ENCODE measurements at places on chromosomes 13 and 19. TPM values are rescaled to one million over a fixed set of nuclear protein-coding genes. Genes with fewer than 3 reads are reported as not detected.
A peak's percentile ranks its signal among the peaks of the same experiment; 100 is the strongest.

- H3K36me3 ChIP-seq = no peaks in the 10 kb centered on the region
- H3K4me3 ChIP-seq = no peak overlapping the region
- DNase-seq = no peak
- no peaks in the 10 kb centered on the region for H3K4me1 ChIP-seq
- H3K27ac ChIP-seq = no peak overlapping the region
Observed at GRCh38 chr19:45324349-45324907, 1.8 kb upstream of the CKM start.

DNA sequence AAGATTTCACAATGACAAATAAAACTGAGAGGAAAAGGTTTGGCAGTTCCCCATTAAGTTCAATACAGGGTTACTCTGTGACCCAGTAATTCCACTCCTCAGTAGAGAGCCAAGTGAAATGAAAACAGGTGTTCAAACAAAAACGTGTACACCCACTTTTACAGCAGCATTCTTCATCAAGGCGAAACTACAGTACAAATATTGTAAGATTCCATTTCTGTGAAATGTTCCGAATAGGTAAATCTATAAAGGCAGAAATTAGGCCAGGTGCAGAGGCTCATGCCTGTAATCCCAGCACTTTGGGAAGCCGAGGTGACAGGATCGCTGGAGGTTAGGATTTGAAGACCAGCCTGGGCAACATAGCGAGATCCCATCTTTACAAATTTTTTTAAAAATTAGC is 8.9 kb upstream of the GDF15 start:
- H3K4me3 ChIP-seq = no peak overlapping the region
- no peaks in the 10 kb centered on the region for H3K36me3 ChIP-seq
- H3K27me3 ChIP-seq = no peaks in the 10 kb centered on the region

DNA sequence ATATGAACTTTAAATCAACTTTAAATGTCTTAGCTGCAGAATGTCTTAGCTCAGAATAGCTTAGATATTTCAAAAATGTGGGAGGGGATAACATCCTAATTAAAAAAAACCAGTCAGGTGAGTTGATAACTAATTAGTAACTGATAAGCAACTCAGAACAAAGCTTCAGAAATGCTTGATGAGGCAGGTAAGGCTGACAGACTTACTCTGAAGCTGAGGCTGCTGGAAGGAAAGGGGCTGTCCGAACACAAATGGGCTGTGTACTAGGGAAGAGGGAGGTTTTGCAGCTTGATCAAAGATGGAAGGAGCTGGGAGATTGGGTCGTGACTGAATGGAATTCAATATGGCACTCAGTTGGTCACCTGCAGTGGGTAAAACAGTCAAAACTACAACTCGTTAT is 91.2 kb upstream of the FBXL3 start:
- H3K27me3 ChIP-seq = no peaks in the 10 kb centered on the region
- H3K4me1 ChIP-seq = peaks cover 8% of the 10 kb centered on the region
- no peak overlapping the region for H3K27ac ChIP-seq
- peaks cover 36% of the 10 kb centered on the region for H3K36me3 ChIP-seq
- DNase-seq = no peak

- H3K4me1 ChIP-seq = no peaks in the 10 kb centered on the region
- peak; percentile 73 for DNase-seq
- no peak overlapping the region for H3K27ac ChIP-seq
Observed at GRCh38 chr19:4327252-4327876, 11.3 kb downstream of the STAP2 start.

GRCh38 chr13:25753976-25754375 is 297.8 kb downstream of the SHISA2 start:
- no peak for DNase-seq
- peaks cover 3% of the 10 kb centered on the region for H3K4me1 ChIP-seq
- no peak overlapping the region for H3K4me3 ChIP-seq

DNA sequence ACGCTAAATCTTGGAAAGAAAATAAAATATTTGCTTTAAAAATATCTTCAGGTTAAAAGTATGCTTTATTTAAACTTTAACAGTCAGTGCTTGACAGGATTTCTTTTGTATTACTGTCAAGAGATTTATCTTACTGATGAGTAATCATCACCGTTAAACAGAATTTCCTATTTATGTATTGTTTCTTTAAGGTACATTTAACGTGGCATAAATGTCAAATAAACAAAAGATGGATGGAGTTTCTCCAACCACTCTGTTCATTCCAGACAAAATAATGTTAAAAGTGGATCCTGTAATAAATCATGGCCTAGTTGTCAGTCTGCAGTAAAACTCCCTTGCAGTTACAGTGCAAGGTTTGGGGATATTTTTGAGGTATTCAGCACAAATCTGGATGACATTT is 298.3 kb downstream of the DIAPH3 start:
- H3K4me1 ChIP-seq = 0 out of 2 replicates have a peak, but pooled peaks cover 3% of the 10 kb centered on the region
- H3K4me3 ChIP-seq = no peak overlapping the region
- no peak overlapping the region for H3K27ac ChIP-seq
- H3K27me3 ChIP-seq = no peaks in the 10 kb centered on the region

GRCh38 chr13:39692660-39693438 is 37.4 kb downstream of the COG6 start:
- H3K4me1 ChIP-seq = 0 out of 2 replicates have a peak, but pooled peaks cover 6% of the 10 kb centered on the region
- no peak overlapping the region for H3K27ac ChIP-seq
- H3K36me3 ChIP-seq = peaks cover 24% of the 10 kb centered on the region
- DNase-seq = peak; percentile 4
- H3K4me3 ChIP-seq = no peak overlapping the region
- H3K27me3 ChIP-seq = no peaks in the 10 kb centered on the region

- no peak overlapping the region for H3K27ac ChIP-seq
- H3K4me1 ChIP-seq = peaks cover 49% of the 10 kb centered on the region
- no peak for DNase-seq
- no peak overlapping the region for H3K4me3 ChIP-seq
- no peaks in the 10 kb centered on the region for H3K36me3 ChIP-seq
Observed at GRCh38 chr13:98504371-98504963, 72.4 kb downstream of the STK24 start.

Gene BRME1
- total RNA-seq = 0.11 TPM

DNA sequence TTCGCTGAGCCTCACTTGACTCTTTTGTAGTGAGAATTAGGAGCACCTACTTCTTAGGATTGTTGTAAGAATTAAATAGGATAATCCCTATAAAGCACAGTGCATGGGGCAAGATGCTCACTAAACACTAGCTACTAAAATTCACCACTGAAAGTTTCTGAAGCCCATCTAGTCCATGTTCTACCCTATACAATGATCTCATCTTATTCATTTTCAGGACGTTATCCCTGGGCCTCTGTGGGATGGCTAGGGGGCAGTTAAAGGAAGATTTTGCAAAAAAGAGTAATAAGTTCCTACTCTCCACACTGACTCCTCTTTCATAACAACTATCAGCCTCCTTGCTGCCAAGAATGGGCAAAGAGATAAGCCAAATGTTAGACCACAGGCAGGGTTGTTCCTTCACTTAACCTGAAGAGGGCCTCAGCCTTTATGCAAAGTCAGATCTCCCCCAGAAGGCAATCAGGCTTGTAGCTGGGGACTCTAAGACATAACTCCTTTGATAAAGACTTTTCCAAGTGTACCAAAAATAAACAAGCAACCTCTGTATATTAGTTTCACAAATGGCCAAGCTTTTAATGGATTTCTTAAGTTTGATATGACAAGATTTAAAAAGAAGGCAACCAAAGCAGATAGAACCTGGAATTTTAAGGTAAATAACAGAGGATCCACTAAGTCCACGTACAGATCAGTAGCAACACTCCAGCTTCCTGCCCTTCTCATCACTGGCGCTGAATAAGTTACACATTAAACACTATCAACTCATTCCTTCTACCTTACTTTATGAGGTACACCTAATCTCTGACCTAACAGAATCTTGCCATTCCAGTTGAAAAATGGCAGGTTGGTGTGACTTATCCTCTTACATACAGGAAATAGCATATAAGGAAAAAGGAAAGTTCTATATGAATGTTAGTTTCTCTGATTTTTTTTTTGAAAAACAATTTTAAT is 44.4 kb downstream of the ELF1 start:
- H3K4me1 ChIP-seq = peaks cover 7% of the 10 kb centered on the region
- H3K27ac ChIP-seq = no peak overlapping the region
- no peak overlapping the region for H3K4me3 ChIP-seq
- H3K36me3 ChIP-seq = no peaks in the 10 kb centered on the region

Gene AP1M2
- not detected for total RNA-seq

Gene CNOT3
- total RNA-seq = 12.6 TPM

Gene NPAS1
- total RNA-seq = 10.6 TPM

DNA sequence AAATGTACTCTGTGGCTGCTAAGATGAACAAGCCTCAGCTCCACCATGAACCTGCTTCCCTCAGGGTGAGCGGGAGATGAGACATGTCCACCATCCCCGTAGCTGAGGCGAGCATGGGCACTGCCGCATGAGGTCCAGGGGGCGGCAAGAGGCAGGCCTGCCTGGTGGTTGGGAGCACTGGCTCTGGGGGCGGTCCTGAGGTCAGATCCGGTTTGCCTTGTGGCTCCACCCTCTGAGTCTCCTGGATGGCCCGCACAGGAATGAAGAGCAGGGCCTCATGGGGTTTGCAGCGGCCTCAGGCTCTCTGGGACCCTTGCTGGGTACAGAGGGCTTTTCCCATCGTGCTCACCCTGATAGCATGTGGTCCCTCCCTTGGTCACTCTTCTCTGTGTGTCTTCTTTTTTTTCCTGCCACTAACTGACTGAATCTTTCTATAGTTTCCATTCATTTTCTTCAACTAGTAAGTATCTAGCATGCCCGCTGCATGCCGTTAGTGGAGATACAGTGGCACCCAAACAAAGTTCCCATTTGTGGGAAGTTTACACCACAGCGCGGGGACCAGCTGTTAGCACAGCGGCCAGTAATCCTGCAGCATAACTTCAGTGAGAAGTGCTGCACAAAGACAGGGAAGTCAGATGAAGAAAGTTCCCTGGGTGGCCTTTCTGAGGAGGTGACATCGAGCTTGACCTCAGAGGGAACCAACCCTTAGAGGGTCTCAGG is 37.3 kb downstream of the CAPN12 start:
- H3K4me1 ChIP-seq = peaks cover 7% of the 10 kb centered on the region
- peak overlapping the region; percentile 4 for H3K27ac ChIP-seq
- peaks cover 56% of the 10 kb centered on the region for H3K36me3 ChIP-seq
- H3K27me3 ChIP-seq = no peaks in the 10 kb centered on the region

Gene LRRC63
- not detected for total RNA-seq

DNA sequence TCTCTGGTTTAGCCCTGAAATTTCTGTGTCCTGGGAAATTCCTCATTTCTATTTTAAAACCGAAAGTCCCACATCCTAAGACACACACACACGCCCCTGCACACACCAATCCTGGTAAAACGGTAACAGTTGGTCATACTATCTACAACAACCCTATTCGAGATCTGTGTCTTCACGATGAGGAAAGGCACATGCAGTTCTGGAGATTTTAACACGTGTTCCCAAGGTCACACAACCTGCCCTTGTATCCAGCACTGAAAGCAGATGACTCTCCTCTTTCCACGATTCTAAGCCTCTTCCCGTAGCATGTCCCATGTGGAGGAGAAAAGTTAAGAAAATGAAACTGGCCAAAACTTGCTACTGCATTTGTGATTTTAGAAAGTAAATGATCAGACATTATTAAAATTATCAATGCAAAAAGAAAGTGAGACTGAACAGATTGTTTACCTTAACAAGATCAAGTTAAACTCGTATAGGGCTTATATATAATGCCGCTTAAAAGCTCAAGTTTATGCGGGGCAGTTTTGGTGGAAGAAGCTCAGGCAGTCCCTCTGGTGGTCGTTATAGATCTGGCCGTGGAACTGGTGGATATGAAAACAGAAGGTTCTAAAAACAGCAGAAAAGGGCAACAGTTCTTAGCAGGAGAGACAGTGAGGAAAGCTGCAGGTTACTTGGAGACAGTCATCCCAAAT is 32.7 kb downstream of the VSTM1 start:
- no peak overlapping the region for H3K27ac ChIP-seq
- H3K36me3 ChIP-seq = no peaks in the 10 kb centered on the region
- DNase-seq = peak; percentile 50
- H3K4me3 ChIP-seq = peak overlapping the region; percentile 52
- no peaks in the 10 kb centered on the region for H3K27me3 ChIP-seq
- H3K4me1 ChIP-seq = peaks cover 9% of the 10 kb centered on the region

DNA sequence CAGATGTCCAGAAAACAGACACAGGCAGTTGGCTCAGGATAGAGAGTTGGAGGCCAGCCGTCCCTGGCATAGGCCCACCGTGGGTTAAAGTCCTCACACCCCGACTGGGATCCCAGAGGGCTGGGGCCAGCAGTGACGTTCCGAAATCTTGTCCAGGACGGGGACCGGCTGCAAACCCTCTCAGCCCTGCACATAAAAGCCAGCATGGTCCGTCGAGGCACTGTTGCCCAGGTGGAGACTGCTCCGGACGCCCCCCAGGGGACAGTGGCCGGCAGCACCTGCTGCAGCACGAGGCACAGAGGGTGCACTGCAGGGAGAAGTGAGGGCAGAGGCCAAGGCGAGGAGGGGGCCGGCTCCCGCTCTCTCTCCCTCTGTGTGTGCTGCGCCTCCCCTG is 4.3 kb upstream of the IFNL2 start:
- peaks cover 65% of the 10 kb centered on the region for H3K27me3 ChIP-seq
- no peaks in the 10 kb centered on the region for H3K4me1 ChIP-seq
- H3K27ac ChIP-seq = no peak overlapping the region
- no peaks in the 10 kb centered on the region for H3K36me3 ChIP-seq
- no peak overlapping the region for H3K4me3 ChIP-seq
- DNase-seq = no peak

DNA sequence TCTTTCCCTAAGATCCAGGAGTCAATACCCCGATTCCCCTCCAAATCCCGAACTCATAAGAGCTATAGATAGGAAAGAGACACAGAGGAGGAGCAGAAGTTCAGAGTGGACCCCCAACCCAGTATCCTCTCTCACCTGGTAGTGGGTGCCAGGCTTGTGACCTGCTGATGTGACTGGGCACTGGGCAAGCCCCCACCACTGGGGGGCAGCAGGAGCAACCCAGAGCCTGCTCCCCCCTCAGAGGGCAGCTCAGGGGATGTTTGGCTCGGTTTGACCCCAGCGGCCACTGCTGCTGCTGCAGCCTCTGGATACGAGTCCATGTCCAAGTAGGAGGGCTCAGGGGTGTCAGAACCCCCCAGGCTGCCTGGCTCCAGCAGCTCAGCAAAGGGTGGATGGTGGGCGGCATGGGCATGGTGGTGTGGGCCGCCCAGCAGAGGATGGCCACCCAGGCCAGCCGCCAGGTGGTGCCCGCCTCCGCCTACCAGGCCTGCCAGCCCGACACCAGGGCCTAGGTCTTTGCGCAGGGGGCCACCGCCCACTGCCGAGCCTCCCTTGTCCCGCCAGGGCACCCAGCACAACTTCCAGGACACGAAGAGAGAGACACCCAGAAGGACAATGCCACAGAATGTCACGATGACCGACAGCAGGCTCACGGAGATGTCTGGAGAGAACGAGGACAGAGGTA is 7.4 kb downstream of the SYT3 start:
- H3K27ac ChIP-seq = no peak overlapping the region
- H3K27me3 ChIP-seq = no peaks in the 10 kb centered on the region
- no peak overlapping the region for H3K4me3 ChIP-seq

GRCh38 chr19:51029718-51030117 is 3.3 kb upstream of the KLK11 start:
- DNase-seq = no peak
- no peak overlapping the region for H3K27ac ChIP-seq
- no peaks in the 10 kb centered on the region for H3K4me1 ChIP-seq
- no peak overlapping the region for H3K4me3 ChIP-seq
- peaks cover 9% of the 10 kb centered on the region for H3K27me3 ChIP-seq

- H3K4me1 ChIP-seq = no peaks in the 10 kb centered on the region
- no peaks in the 10 kb centered on the region for H3K27me3 ChIP-seq
- no peak overlapping the region for H3K4me3 ChIP-seq
- H3K27ac ChIP-seq = no peak overlapping the region
Observed at GRCh38 chr13:82439159-82439904, 1442.9 kb downstream of the SLITRK1 start.

All from GM23248 (cell line).